NCI-H69 (cell line): ENCODE measurements at places on chromosomes 12 and 14.

DNA sequence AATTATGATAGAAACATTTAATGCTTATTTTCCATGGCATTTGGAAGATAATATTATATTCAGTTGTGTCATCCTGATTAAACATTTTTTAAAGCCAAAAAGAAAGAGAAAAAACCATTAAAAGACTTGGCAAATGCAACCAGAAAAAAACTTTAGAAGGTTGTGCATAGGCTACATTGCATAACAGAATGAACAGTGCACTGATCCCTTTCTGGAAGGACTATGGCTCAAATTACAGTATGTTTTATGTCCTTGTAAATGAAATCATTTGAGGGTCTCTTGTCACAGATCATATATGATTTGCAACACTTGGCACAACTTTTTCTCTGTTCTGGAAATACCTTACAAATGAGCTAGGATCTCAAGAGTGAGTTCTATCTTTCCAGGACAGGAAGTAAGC is 275.2 kb upstream of the FLRT2 start:
- DNase-seq, result peak; percentile 7

DNA sequence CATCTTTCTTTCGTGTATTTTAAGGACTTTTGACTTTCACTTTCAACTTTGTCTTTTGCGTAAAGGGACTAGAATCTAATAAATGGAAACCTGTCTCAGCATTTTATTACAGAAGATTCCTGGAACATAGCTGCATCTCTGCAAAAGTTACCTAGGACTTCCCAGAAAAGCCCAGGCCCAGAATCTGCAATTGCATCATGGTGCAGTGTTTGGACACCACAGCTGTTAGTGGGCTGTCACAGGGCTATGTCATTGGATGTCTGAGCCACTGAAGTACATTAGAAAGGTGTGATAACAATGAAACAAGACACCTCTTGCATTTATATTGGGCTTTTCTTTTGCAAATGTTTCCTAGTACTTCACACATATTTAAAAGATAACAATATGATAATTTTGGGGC is 199.9 kb upstream of the IGF1 start:
- DNase-seq, result no peak

GRCh38 chr12:111581434-111582132 is 17.5 kb downstream of the ATXN2 start:
- DNase-seq, result no peak

- DNase-seq, result no peak
These were observed 722 bp downstream of the FAM234B start for GRCh38 chr12:13044906-13045299.

- no peak for DNase-seq
These were observed 200.9 kb downstream of the RAD51B start for GRCh38 chr14:68020493-68020892.

GRCh38 chr14:34628681-34629135 is 1.2 kb downstream of the SNX6 start:
- DNase-seq, result peak; percentile 17

- no peak for DNase-seq
These were observed 3.1 kb upstream of the BORCS5 start for GRCh38 chr12:12353807-12354206.

DNA sequence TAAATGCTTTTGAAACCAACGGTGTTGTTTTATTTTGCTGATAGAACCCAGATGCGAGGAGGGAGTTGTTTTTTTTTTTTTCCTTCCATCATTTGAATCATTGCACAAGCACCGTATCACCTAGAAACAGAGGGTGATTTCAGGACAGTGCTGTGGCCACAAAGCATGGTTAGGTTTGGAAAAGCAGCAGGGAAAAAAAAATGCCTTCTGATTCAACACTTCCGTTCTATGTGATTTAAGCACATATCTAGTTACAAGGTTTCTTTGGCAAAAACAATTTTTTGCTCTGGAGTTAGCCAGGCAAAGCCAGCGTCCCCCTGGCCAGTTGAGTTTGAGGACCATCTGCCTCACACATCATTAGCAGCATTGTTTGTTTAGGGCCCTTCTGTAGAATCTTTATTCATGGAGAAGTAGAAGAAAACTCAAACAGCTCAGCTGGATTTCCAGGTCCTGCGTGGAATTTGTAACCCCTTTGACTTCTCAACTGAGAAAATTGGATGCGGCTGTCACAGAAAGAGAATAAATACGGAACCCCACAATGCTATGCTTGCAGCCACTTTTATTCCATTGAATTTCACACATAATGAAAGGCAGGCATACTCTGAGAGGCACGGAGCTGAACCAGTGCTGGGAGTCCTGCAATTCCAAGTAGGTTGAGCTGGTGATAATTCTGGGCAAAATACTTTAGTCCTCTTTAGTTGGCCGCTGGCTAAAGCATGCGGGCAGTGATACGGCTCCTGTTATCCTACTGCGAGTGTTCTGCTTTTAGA is 17.0 kb upstream of the WNT5B start:
- DNase-seq, result peak; percentile 42

DNA sequence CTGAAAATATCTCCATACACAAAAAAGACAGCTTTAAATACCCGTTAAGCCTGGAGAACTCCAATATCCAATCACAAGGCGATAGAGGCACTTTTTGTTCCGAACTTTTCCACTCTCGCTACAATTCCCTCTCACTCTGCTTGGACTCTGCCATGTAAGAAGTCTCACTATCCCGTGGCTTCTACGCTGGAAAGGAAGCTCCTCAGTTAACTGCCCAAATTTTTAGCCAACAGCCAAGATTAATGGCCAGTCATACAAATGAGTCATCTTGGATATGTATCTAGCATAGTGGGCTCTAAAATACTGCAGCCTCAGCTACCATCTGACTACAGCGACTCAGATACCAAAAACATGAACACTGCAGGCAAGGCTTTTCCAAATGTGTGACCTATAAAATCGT is 45.5 kb upstream of the RERGL start:
- DNase-seq, result no peak

- peak; percentile 32 for DNase-seq
These were observed 908.6 kb upstream of the MDGA2 start for GRCh38 chr14:48584031-48584430.

DNA sequence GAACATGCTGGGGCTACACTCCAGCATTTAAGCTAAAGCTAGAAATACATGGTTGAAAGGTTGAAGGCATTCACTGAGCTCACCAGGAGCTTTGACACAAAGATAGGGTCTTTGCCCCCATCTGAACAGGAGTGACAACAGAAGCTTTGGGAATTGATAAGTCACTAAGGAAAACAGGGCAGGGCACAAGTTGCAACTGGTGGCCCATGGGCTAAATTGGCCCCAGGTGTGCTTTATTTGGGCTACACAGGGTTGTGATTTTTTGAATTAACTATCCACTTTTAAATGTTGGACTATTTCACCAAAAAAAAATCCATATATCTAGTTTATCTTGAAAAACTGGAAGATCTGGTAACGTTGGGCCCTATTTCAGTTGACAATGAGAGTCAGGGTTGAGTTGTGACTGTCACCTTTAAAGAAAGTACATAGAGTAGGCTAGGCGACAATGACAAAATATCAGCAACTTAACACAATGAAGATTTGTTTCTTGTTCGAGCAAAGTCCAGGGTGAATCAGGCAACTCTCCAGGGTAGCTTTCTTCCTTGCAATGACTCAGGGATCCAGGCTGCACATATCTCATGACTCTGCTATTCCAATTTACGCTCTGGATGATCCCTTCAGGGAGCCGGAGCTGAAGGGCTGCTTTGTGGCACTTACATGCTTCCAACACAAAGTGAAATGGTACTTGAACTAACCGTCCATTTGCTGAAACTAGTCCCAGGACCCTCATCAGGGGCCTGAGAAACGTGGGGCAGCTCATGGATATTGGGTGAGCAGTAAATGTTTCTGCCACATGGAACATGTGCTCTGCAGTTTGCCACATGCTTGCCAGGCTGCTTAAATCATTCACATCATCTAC is 13.3 kb upstream of the EIF4B start:
- DNase-seq, result no peak

GRCh38 chr14:51396222-51396815 is 156.3 kb downstream of the TMX1 start:
- DNase-seq, result peak; percentile 84

DNA sequence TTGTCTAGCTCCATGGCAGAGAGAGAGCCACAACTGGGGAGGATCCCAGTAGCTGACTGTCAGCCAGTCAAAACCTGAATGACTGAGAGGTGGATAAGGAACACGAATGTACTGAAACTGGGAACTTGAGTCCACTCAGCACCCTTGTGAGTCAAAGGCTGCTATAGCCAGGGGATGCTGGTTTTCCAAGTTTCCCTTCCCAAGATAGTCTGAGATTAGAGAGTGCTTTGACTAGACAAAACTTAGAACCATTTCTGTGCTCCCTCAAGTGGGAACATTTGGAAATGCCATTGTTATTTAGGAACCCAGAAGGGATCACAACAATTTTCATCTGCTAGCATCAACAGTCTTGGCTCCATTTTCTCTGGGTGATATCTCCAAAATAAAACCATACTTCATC is 4.0 kb downstream of the PRKAG1 start:
- DNase-seq, result no peak

GRCh38 chr12:109539508-109539907 is 33.8 kb downstream of the MMAB start:
- no peak for DNase-seq

DNA sequence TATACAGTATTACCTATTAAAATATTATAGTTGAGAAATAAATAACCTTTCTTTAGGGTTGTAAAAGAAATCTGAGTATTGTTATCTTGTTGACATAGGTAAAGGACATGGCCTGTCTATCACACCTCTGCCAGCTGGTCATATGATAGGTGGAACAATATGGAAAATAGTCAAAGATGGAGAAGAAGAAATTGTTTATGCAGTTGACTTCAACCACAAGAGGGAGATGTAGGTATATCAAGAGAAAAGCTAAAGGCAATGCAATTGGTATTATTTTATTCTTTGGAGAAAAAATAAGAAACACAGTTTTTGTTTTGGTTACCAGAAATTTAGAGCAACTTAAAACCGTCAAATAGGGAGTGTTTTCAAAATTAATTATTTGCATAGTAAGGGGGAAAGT is 13.5 kb downstream of the CPSF2 start:
- DNase-seq, result peak; percentile 47

- no peak for DNase-seq
These were observed 51.3 kb downstream of the KCNA5 start for GRCh38 chr12:5094986-5095385.

DNA sequence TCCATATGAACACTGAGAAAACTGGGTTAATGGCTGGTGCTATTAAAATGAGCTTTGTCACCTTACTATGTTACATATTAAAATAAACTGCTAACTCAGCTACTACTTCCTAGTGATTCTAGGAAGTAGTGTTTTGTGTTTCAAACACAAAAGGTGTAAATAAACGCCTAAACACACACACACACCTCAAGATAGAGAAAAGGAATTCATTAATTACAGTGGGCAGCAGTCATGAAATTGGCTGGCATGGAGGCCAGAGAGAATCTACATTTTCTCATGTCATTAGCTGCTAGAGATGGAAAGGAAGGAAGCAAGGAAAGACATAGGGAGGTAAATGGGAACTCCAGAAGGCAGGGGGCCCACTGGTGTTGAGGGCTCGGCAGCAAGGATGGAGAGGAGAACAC is 787 bp upstream of the PRMT5 start:
- no peak for DNase-seq

DNA sequence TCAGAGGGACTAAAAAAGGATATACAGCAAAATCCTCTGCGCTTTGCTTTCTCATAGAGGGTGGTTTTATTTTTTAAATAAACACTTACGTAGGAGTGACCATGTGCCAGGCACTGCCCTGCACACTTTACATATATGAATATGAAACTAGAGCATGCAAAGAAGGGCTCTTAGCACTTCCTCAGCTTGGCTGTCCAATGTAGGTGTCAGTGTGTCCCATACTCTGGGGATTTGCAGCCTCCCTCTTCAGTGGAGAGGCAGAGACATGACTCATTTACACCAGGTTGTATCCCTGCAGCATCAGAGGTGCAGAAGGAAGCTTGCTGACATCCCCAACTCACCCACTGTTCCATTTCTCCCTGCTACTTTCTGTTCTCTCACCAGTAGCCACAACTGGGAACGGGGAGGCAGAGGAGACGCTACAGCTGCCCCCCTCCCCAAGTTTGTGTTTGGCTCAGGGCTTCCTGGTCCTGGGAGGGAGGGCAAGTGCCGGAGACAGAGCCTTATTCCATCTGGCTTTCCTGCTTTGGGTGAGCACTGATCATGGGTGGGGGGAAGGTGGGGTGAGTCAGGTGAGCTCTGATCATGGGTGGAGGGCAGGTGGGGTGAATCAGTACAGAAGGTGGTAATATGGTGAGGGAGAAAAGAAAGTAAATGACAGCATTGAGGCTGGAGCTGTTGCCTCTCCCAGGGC is 4.9 kb upstream of the KRT5 start:
- DNase-seq, result no peak

- DNase-seq, result peak; percentile 24
These were observed 59.6 kb downstream of the MDM2 start for GRCh38 chr12:68867606-68868005.

DNA sequence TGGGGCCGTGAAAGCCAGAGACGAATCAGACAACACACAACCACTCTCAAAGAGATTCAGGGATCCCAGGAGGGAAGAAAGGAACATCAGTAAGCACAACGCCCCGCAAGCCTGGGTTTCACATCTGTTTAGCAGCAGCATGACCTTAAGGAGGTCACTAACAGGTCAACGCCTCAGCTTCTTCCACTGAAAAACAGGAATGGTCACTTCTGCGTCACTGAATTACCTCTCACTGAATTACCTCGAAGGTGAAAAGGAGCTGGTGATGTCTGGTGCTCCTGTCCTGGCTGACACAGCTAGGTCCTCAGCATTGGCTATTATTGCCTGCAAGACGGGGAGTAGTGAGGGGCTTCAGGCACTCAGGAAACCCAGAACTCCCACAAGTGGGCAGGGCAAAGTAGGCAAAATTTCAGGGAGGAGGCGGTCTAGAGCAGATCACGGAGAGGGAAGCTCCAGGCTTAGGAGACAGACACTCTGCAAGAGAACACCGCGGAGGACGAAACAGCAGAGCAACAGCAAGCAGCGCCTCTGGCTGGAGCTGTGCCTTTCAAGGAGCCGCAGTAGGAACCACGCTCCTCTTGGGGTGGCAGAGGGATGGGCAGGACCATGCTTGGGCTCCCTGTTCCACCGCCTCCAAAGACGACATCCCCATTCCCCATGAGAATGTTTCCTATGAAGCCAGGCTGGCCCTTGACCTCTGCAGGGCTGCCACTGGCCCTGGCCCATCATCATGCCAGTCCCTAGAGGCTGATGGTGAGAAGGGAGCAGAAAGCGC is 108.4 kb downstream of the SINHCAF start:
- DNase-seq, result no peak

DNA sequence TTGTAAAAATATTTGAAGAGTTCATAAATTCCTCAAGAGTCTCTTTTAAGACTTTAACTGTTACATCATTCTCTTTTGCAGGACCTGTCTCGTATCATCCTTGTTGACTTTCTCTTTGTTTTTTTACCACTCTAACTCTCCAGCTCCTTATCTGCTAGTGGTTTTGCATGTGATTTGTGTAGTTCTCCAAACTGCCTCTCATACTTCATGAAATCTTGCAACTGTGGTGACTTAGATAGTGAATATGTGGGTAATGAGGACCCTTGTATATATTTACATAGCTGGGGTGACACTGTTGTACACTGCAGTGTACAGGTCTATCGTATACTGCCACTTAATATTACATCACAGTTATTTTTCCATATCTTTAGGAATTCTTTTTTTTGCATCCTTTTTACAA is 40.2 kb upstream of the EMP1 start:
- DNase-seq, result no peak
